ENCODE measurements at places on chromosomes 7 and 10. TPM values are rescaled to one million over a fixed set of nuclear protein-coding genes. Genes with fewer than 3 reads are reported as not detected.

DNA sequence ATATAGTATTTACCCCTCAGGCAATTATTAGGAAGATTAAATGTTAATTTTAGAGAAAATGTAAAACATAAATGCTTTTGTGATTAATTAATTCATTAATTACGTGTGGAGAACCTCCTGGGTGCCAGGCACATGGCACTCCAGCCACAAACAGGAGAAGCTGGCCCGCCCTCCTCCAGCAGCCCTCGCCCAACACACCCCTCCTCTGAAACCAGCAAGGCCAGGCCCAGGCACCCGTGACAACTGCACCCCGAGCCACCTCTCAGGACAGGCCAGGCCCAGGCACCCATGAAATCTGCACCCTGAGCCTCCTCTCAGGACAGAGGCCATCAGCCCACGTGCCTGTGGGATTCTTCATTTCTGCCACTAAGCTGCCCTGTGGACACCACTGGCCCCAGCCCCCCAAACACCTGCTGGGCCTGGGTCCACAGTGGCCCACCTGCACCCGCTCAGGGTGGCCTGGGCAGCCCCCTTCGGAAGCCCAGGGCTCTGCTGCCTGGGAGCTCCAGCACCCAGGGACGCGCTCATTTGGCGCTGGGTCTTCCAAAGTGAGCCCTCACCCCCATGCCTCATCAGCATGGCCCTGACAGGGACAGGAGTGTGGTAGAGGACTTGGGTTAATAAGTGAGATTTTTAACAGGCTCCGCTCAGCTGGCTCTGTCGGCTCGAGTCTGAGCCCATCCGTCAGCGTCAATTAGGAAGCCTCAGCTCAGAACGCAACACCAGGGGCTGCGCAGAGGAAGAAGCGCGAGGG lies 482.1 kb downstream of the DNAJB6 start:
- DNase-seq, result no peak

DNA sequence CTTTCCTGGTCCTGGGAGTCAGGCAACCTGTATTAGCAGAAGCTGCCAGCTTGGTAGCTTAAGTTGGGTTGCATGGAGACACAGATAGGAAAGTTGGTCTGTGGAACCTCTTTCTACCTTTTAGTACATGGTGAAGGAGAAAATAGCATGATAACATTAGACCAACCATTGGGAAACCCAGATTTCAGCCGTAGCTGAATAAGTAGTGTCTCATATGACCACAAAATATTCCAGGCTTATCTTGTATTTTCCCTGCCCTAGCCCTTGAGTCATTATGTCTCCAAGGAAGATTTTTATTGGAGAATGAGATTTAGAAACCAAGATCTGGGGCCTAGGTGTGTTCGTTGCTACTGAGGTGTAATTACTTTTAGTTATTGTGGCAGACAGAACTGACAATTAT lies 67.2 kb downstream of the CCSER2 start:
- DNase-seq, result no peak

GRCh38 chr7:6558837-6559236 lies 7.6 kb upstream of the GRID2IP start:
- DNase-seq, result peak; percentile 23

GRCh38 chr10:51244748-51245490 lies 170.6 kb downstream of the PRKG1 start:
- DNase-seq, result no peak

GRCh38 chr7:12152196-12152918 lies 58.7 kb upstream of the TMEM106B start:
- no peak for DNase-seq

- DNase-seq, result no peak
Observed at GRCh38 chr10:124867304-124867703, 65.7 kb downstream of the ABRAXAS2 start.

DNA sequence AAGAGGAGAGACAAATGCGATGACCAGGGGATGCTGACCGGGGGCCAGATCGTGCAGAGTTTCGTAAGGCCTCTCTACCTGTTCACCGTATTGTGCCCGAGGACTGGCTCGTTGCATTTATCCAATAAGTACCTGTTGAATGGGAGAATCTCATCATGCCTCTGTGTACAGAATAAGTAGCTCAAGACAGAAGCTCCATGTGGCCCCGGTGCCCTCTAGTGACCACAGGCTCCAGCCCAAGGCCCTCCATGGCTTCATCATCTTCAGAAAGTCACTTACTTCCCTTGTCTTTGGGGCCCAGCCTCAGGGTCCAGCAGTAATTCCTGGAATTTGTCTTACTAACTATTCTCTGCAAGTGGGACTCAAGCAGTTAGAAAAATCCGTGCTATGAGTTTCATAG lies 151.0 kb downstream of the CHN2 start:
- DNase-seq, result peak; percentile 21

GRCh38 chr7:99623091-99623693 lies 6.4 kb downstream of the ZSCAN25 start:
- DNase-seq, result no peak

Gene OGDHL
- total RNA-seq, result not detected

Gene PILRB
- total RNA-seq, result 40.6 TPM

Gene CALCR
- total RNA-seq, result not detected

Gene MRC1
- not detected for total RNA-seq

Gene AKR1C8
- total RNA-seq, result 0.63 TPM

Measured in activated CD4-positive, alpha-beta memory T cell treated with anti-CD3 and anti-CD28 coated beads, Interleukin-2, amount 10 ng/mL, durations not matched to agents 7 days and 5 days (primary cell).